ENCODE measurements at places on chromosomes 11 and 22. TPM values are rescaled to one million over a fixed set of nuclear protein-coding genes. Genes with fewer than 3 reads are reported as not detected.

DNA sequence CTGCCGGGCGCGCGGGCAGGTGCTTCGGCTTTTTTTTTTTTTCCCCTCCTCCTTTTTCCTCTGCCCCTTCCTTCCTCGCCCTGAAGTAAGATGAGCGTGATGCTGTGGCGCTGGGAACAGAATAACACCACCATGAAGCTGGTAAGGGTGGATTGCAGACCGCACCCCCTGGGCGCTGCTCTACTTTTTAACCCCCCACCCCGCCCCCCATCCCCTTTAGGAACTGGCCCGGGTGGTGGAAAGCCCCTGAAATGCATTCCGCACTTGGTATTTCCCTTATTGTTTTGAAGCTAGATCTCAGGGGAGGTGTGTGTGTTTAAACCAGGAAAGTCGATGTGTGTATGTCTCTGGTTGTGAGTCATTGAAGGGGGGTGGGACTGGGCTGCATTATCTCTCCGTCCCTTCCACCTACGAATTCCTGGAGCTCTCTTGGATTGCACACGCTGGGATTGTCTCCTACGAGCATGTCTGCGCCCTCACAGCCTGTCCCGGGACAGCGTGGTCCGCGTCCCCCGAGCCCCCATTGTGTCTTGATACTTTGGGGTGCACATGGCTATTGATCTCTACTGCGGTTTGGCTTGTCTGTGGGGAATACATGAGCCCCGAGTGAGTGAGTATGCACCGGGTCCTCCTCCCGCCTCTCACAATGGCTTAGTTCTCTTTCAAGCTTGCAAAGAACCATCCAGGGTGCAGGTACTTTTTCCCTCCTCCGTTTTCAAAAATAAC lies 64.9 kb downstream of the NAV2 start:
- peak; percentile 63 for DNase-seq

GRCh38 chr22:26648011-26648497 lies 9.3 kb upstream of the MIAT start:
- no peak for DNase-seq

- no peak for DNase-seq
Measured at GRCh38 chr11:115249061-115249578, 255.1 kb downstream of the CADM1 start.

The TEX54 gene
- total RNA-seq = not detected

All from mammary epithelial cell (primary cell).